ENCODE measurements at places on chromosomes 11 and 22.

- no peak for DNase-seq
These were observed 61.3 kb upstream of the CREB3L1 start for GRCh38 chr11:46216019-46216764.

DNA sequence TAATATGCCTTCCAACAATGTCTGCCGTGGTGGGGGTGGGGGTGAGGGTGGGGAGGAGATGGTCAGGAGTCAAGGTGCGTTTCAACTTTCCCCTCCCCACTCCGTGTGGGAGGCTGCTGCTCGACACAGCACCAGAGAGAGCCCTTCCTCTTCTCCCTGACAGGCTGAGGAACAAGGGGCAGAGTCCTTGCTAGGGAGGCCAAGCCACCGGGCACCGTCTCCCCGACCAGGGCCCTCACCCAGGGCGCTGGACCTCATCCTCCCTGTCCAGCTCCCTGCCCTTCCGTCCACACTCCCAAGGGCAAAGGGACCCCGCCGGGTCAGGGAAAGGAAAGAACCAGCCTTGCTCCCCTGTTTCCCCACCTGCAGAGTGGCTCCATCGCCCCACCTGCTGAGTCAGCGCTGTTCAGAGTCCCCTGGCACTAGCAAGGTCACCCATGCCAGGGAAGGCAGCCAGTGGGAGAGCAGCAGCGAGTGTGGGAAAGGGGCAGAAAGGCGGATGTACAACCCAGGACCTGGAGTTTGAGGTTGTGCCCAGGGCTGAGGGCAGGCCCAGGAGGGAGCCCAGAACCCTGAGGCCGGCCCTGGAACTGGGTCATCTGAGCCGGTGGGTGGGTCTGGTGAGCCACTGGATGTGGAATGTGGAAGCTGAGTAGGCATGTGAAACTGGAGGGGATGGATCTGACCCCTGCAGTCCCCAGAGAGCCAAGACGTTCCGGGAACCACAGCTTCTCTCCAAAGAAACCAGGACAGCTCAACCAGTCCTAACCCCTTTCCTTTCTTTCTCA is 47.2 kb downstream of the BUD13 start:
- peak; percentile 27 for DNase-seq

DNA sequence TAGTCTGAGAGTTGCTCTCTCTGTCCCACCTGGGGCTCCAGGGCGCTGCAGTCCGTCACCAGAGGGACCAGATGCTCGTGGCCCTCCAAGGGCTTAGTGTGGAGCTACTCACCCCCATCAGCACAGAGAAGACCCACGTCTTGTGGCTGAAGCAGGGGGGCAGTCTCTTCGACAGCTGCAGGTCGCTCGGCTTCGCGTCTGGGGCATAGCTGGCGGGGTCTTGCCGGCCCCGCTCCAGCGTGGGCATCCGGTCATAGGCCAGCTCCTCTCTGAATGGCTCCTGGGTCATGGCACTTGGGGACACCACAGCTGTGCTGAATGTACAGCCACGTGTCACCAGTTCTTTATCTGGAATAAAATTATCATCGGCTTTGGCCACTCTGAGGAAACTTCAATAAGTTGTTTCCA is 608 bp downstream of the MLC1 start:
- DNase-seq: no peak

GRCh38 chr22:36286096-36286957 is 33.4 kb downstream of the APOL1 start:
- DNase-seq: peak; percentile 91

DNA sequence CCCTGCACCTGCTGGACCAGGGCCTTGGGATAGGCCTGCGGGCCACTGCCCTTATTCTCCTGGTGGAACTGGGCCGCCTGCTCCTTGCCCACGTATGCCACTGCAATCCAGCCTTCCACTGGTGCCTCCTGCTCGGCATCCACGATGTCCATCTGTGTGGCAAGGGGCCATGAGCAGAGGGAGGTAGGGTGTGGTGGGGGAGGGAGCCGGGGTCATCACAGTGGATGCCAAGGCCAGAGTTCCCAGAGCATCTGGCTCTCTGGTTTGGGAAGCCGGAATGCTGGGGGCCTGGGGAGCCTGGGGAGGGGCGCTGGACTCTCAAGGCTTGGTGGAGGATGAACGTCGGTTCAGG is 627 bp downstream of the RNF215 start:
- no peak for DNase-seq

GRCh38 chr22:45629469-45630089 is 42.1 kb upstream of the ATXN10 start:
- peak; percentile 30 for DNase-seq

- no peak for DNase-seq
These were observed 350.4 kb downstream of the DDX10 start for GRCh38 chr11:109015283-109015682.

GRCh38 chr11:119205080-119205479 is 1.1 kb upstream of the CBL start:
- no peak for DNase-seq

DNA sequence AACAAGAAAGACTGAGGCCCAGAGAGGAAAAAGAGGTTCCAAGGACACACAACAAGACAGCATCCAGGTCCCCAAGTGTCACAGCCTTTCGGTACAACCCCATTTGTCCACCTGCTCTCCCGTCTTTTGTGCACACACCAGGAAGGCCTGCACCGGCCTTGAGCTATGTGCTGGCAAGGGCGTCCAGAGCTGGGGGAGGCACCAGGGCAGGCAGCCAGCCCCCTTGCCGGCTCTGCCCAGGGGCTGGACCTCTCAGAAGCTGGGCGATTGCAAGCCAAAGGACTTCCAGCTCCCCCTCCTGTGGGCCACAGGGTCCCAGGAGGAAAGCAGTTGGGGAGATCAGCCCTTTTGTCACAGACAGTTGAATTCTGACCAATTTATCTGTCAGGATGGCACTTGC is 210.5 kb downstream of the MN1 start:
- no peak for DNase-seq

GRCh38 chr11:118074785-118075184 is 2.1 kb upstream of the TMPRSS4 start:
- no peak for DNase-seq

DNA sequence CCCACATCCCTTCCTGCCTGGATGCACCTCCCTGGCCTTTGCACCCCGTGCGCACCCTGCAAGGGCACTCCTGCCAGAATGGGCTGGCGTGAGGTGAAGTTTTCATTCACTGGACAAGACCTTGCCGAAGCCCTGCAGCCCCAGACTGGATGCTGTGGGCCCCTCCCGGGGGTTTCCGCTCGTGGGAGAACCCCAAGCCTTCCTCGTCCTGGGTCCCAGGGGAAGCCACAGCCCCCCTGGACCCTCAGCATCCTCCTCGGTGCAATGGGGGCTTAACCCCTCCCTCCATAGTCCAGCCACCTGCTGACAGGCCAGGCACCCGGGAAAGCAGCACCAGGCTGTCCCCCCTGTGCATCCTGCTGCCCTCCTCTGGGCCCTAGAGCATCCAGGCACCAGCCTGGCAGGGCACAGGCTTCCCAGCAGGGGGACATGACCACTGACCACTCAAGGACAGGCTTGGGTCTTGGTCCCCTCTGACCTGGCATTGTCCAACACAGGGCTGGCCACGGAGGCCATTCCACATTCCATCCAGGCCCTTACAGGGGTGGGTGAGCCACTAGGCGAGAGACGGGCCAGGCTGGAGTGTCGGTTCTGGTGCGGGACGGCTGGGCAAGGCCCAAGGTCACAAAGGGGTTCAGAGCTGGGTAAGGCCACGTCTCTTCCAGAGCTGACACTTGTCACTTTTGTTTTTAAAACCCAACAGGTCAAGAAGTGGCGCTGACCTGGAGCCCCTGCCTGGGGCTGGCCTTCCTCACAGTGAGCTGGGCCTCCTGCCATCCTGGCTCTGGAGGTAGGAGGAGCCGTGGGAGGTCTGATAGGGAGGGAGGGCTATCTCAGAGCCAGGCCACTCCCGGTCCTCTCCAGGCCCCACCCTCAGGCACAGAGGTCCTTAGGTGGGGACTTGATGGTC is 41.5 kb upstream of the PPARA start:
- peak; percentile 39 for DNase-seq

GRCh38 chr11:57668434-57668782 is 494 bp downstream of the ZDHHC5 start:
- no peak for DNase-seq

GRCh38 chr11:68711114-68711513 is 26.8 kb downstream of the GAL start:
- DNase-seq: no peak

DNA sequence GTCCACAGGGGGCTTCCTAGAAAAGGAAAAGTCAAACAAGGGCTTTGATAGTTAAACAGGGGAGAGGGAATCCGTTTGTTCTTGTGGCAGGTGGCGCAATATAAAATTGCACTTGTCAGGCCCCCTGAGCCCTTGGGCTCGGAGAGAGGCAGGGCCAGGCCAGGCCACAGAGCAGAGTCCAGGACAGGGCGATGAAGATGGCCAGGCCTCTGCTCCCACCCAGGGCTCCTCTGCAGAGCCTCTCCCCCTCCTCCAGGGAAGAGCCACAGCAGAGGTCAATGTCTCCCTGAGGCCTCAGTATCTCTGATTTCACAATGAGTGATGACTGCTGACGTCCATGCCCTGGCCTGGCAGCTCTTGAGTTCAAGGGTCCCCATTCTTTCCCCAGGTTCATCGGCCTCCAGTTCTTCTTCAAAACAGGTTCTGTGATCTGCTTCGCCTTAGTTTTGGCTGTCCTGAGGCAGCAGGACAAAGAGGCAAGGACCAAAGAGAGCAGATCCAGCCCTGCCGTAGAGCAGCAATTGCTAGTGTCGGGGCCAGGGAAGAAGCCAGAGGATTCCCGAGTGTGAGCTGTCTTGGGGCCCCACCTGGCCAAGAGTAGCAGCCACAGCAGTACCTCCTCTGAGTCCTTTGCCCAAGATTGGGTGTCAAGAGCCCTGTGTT is 36.4 kb upstream of the TPBGL start:
- no peak for DNase-seq

- DNase-seq: no peak
These were observed 14.2 kb downstream of the ARRB1 start for GRCh38 chr11:75337195-75337654.

- peak; percentile 50 for DNase-seq
These were observed 59.4 kb upstream of the A4GALT start for GRCh38 chr22:42780070-42780540.

DNA sequence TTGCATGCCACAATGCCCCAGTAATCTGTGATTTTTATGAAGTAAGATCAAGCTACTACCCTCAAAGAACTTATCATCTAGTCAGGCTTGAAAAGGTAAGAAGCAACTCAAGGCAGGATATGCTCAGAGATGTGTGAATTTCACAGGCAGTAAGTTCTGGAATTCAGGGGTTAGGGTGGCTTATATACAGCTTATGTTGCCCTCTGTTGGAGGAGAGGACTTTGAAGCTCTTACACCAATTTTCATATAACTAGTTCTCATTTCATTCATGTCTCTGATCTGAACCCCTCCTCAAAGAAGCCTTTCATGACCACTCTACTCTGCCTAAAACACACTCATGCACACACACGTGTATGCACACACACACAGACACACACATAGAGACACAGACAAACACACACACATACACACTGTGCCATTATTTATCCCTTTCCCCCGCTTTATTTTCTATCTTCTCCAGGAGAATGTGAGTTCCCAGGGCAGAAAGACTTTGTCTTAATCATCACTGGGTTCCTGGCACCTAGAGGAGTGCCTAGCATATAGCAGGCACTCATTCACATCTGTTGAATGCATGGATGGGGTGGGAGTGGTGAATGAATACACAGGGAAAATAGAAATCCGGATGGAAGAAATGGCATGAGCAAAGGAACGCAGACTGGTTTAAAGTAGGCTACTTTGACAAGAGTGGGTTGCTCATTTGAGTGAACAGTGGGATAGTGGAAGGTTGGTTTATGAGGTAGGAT is 220.7 kb upstream of the ZBED5 start:
- DNase-seq: no peak

DNA sequence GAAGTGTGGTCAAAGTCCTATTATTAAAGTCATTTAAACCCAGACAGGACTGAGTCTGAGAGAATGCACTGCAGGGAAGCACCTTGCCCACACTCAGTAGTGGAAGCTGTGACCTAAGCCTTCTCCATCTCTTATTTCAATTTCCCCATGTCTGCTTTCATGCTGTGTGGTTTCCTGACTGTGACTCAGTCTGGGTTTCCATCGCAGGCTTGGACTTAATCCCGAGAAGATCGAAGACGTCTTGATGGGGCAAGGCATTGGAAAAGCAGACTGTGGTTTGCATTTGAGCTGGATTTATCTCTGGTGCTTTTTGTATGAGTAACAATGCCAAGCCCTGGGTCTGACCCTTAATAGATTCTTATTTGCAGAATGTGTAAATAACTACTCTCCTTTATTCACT is 238.9 kb downstream of the NTM start:
- DNase-seq: no peak

DNA sequence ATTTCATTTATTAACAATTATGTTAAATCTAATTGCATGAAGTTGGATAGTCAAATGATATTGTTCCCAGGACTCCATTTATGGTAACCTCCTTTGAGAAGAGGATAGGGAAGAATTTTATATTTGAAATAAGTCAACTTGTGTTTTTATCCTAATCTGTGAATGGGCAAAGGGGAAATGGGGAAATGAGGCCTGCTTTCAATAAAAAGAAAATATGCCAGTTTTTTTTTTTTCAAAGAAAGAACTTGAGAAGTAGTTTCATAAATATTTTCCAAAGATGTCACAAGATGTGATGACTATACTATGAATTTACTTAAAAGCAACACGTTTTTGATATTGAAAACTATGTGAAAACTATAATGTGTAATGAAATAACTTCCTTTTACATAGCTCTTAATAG is 201.8 kb downstream of the TMEM135 start:
- DNase-seq: no peak

DNA sequence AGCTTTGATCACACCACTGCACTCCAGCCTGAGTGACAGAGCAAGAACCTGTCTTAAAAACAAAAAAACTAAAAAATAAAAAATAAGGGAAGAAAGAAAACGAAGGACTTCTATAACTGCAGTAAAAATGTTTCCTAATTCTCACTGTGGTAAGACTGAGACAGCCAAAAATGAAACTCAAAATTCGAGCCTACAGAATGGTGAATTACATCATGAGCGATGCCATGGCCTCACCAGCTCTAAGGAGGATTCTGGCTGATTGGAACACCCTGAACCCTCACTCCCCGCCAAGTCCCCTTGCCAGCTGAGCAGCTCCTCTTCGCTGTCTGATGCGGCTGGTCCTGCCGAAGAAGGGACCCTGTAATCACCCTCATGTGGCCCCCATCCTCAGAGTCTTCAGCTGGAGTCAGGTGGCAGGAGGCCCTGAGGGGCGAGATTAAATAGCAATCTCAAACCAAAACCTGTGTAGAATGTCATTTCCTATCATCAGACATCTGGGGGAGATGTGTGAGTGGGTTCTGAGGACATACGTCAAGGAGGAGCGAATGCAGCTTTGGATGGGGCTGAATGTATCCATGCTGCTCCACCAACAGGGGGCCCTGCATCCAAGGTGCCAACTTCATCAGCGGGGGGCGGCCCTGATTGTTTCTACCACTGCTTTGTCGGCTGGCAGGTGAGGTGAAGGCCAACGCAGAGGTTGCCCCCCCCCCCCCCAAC is 29.2 kb downstream of the PDGFB start:
- DNase-seq: no peak

- DNase-seq: no peak
These were observed 71.2 kb downstream of the FLI1 start for GRCh38 chr11:128765104-128765503.

GRCh38 chr11:134957540-134958335 is 545.7 kb upstream of the B3GAT1 start:
- DNase-seq: no peak
